ENCODE measurements at places on chromosomes 5 and 9. TPM values are rescaled to one million over a fixed set of nuclear protein-coding genes. Genes with fewer than 3 reads are reported as not detected.

GRCh38 chr5:12883395-12883794, 979.1 kb upstream of the CTNND2 start:
- no peaks in the 10 kb centered on the region for H3K36me3 ChIP-seq
- H3K27me3 ChIP-seq = no peaks in the 10 kb centered on the region
- no peaks in the 10 kb centered on the region for H3K4me1 ChIP-seq
- H3K4me3 ChIP-seq = no peak overlapping the region
- H3K27ac ChIP-seq = no peak overlapping the region
- DNase-seq = no peak

DNA sequence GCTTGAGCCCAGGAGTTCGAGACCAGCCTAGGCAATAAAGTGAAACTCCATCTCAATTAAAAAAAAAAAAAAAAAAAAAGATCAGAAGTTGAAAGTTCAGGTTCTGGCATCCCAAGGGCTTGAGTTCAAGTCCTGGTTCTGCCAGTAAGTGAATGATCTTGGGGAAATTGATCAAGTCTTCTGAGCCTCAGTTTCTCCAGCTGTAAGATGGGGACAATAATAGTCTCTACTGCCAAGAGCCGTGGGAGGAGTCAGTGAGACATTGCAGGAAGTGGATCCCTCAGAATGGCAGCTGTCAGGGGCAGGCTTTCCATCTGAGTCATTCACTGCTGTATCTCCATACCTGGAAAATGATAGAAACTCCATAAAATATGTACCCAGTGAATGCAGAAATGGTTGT, 37.8 kb upstream of the FUBP3 start:
- H3K4me3 ChIP-seq = no peak overlapping the region
- no peaks in the 10 kb centered on the region for H3K27me3 ChIP-seq
- no peak overlapping the region for H3K27ac ChIP-seq
- peak; percentile 15 for DNase-seq
- no peaks in the 10 kb centered on the region for H3K36me3 ChIP-seq
- peaks cover 12% of the 10 kb centered on the region for H3K4me1 ChIP-seq

DNA sequence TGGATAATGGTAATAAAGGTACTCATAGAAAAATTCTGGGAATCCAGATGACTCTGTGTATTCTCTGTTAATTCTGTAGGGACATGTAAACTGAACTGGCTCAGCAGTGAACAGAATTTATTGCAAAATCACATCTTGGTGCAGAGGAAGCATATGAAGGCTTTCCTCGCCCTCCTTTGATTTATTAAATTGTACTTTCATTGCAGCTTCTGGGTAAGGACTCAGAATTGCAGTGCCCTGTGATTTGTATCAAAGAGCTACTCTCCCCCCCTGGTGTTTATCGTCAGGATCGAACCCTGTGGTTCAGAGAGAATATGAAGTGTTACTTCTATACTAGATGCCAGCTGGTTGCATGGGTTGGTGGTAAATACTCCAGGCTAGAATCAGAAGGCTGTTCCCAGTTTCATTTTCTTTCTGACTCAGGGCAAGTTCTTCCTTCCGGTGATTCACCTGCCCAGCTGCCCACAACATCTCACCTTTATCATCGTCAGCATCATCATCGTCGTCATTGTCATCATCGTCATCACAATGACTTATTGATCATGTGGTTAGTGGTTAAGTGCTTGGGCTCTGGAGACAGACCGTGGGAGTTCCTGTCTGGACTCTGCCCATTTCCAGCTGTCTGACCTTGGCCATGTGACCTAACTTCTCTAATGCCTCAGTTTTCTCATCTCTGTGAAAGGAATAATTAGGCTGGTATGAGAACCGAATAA, 238.8 kb downstream of the ARHGAP26 start:
- peak overlapping the region; percentile 99 for H3K27ac ChIP-seq
- no peaks in the 10 kb centered on the region for H3K27me3 ChIP-seq
- H3K4me3 ChIP-seq = no peak overlapping the region

- H3K36me3 ChIP-seq = no peaks in the 10 kb centered on the region
- DNase-seq = no peak
- H3K4me3 ChIP-seq = no peak overlapping the region
- H3K4me1 ChIP-seq = peaks cover 25% of the 10 kb centered on the region
- no peak overlapping the region for H3K27ac ChIP-seq
- no peaks in the 10 kb centered on the region for H3K27me3 ChIP-seq
Measured at GRCh38 chr9:80552931-80553330, 981.2 kb downstream of the TLE4 start.

DNA sequence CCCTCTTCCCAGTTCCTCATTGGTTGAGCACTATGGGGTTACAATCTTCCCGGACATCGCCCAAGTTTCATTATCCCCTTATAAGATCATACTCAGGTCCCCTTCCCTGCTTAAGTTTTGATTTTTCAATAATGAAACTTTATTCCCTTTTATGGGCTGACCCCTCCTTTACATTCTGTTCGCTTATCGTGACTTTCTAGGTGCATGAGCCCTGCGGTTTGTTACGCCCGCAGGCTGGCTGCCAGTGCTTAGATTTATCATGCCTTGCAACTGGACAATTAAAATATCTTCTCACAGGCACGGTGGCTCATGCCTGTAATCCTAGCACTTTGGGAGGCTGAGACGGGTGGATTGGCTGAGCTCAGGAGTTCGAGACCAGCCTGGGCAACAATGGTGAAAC, 127.9 kb upstream of the FER start:
- no peaks in the 10 kb centered on the region for H3K36me3 ChIP-seq
- no peaks in the 10 kb centered on the region for H3K27me3 ChIP-seq
- no peak for DNase-seq
- H3K4me1 ChIP-seq = 0 out of 2 replicates have a peak, but pooled peaks cover 4% of the 10 kb centered on the region
- no peak overlapping the region for H3K27ac ChIP-seq

DNA sequence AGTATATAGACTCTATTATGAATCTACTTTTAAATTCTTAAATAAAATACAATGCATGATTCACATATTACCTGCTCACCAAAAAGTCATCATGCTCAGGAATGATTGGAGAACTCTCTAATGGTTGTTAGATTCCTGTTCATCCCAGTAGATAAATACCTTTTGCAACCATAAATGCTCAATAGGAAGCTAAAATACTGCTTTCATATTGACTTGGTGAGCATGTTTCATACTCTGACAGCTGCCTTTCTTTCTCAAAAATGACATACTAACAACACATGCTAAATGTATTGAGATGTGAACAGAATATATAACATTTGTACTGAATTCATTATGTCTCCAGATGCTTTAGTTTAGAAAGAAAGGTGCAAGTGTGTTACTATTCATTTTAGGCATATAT, 79.6 kb upstream of the SLCO6A1 start:
- no peak overlapping the region for H3K4me3 ChIP-seq
- no peaks in the 10 kb centered on the region for H3K36me3 ChIP-seq
- H3K4me1 ChIP-seq = no peaks in the 10 kb centered on the region
- DNase-seq = no peak
- 0 out of 2 replicates have a peak, but pooled peaks cover 3% of the 10 kb centered on the region for H3K27me3 ChIP-seq

DNA sequence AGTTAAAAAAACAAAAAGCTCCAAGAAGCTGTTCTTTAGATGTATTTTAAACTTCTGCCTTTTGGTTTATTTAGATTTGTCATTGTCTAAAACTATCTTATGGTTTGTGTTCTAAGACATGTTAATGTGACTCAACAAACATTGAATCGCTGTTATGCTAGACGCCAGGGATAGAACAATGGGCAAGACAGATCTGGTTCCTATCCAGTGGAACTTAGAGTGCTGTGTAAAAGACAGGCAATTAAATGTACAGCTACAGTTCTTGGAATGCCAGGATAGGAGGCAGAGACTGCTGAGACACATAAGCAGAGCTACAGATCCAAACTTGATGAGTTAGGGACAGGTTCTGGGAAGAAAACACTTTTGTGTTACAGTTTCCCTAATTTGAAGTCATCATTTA, 22.4 kb downstream of the LYRM7 start:
- H3K4me3 ChIP-seq = no peak overlapping the region
- peaks cover under 1% of the 10 kb centered on the region for H3K4me1 ChIP-seq
- H3K27me3 ChIP-seq = no peaks in the 10 kb centered on the region
- H3K36me3 ChIP-seq = no peaks in the 10 kb centered on the region
- no peak overlapping the region for H3K27ac ChIP-seq

Gene CCDC180
- total RNA-seq = 0.69 TPM
